ENCODE measurements at places on chromosomes 3 and 15.

DNA sequence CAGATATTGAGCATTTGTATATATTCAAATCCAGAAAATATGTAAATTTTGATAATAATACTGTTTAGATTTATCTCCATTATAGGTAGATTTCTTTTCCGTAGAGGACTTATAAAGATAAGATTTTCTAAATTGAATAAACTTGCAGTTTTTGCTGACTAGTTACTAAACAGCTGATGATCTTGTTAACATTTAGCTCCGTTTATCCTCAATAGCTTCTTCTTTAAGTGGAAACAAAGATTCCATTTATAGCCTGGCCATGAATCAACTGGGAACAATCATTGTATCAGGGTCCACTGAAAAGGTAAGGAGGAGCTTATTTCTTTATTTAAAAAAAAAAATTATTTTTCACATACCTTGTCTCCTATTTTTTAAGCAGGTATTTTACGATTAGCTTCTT is 16.7 kb downstream of the WDR48 start:
- DNase-seq, result no peak

DNA sequence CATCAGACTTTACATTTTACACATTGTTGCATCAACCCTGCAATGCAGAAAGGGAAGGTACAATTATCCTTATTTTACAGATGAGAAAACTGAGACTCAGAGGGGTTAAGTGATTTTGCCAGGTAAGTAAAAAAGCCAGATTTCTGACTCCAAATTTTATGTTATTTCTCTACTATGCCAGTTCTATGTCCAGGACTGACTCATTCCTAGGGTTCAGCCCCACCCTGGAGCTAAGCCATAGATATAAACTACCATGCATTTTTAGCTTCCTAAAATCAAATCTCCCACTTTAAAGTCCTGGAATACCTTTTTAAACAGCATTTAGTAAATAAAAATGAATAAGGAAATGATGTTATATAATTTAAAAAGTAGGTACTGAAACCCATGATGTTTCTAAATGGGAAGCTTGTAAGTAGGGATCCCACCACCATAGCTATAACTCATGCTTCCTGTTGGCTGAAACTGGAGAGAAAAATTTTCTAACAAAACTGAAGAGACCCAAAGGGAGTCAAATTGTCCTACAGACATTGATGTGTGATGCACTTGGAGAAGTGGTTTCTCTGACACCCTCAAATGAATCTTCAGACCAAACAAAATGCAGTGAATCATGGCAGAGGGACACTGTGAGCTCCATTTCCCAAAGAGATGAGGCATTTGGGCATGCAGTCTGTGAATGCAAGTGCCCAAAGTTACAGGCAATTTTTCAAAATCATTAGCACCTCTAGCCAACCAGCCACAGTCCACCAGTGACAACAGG is 301.7 kb upstream of the UMPS start:
- no peak for DNase-seq

DNA sequence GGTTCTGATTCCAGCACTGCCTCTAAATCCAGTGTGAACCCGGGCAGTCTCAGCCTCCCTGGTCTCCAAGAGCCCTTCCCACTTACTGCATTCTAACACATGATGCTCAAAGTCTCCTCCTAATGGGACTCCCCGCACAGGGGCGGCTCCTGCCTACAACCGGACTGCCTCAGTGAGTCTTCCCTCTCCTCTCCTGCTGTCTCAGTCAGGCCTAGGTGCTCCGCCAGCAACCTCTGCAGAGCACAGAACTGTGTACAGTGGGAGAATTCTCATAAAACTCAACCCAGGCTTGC is 28.9 kb downstream of the TBC1D2B start:
- DNase-seq, result no peak

DNA sequence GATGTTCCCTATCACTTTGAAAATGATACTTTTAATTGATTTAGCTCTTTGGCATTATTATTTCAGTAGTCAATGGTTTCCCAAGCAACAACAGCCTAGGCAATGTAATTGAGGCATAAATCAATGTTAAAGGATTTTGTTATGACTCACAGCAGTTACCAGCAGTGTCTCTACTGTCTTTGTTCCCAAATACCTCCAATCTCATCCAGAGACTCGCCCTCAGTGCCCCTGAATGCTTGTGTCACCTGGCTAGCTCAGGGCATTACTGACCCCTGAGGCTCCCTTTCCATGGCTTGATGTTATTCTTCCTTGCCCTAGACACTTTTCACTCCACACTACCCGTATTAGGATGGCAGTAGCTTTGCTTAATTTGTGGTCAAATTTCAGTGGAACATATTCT is 227.2 kb downstream of the SQOR start:
- no peak for DNase-seq

DNA sequence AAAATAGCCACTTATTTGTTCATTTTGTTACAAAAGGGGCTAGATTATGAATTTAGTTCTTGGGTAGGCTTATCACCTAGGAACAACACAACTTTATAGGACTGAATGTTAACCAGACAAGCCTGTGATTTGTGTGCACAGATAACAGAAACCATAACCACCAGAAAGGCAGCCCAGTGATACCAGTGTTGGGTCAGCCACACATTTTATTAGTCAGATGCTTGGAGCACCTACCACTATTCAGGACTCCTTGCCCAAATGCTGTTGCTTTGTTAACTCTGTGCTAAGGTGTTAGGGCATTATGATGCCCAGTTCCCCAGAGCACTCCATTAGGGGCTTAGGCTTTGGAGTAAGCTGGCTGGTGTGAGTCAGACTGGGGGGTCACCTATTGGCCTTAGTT is 22.5 kb downstream of the PLCL2 start:
- DNase-seq, result no peak

- DNase-seq, result peak; percentile 37
These were observed 6.4 kb downstream of the SUCNR1 start for GRCh38 chr3:151879679-151880415.

- DNase-seq, result no peak
These were observed 53.6 kb downstream of the VGLL3 start for GRCh38 chr3:86937306-86937791.

DNA sequence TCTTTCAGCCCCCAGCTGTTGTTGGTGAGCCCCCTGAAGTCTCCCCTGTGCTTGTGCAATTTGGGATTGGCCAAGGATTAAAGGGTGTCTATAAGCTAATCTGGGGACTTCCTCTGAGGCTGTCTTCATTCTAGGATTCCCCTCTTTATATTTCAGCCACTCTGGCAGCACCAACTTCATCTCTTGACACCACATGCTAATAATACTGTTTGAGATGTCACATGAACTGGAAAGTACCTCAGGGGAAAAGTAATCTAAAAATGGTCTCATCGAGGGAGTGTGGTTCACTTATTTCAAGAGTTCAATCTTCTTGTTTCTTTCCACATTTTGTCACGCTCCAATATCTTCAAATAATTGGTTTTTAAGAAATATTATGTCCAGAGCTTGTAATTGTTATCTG is 279.2 kb upstream of the TMC3 start:
- no peak for DNase-seq

- no peak for DNase-seq
These were observed 107.2 kb downstream of the PGPEP1L start for GRCh38 chr15:98900356-98900755.

- DNase-seq, result no peak
These were observed 16.3 kb downstream of the BMF start for GRCh38 chr15:40092256-40092978.
